Occipital lobe (tissue), 3 donors: ENCODE measurements at places on chromosomes 5 and 9. TPM values are rescaled to one million over a fixed set of nuclear protein-coding genes. Genes with fewer than 3 reads are reported as not detected.

SPARC gene
- total RNA-seq = 90.8 TPM

PDE6A gene
- not detected for total RNA-seq

DNA sequence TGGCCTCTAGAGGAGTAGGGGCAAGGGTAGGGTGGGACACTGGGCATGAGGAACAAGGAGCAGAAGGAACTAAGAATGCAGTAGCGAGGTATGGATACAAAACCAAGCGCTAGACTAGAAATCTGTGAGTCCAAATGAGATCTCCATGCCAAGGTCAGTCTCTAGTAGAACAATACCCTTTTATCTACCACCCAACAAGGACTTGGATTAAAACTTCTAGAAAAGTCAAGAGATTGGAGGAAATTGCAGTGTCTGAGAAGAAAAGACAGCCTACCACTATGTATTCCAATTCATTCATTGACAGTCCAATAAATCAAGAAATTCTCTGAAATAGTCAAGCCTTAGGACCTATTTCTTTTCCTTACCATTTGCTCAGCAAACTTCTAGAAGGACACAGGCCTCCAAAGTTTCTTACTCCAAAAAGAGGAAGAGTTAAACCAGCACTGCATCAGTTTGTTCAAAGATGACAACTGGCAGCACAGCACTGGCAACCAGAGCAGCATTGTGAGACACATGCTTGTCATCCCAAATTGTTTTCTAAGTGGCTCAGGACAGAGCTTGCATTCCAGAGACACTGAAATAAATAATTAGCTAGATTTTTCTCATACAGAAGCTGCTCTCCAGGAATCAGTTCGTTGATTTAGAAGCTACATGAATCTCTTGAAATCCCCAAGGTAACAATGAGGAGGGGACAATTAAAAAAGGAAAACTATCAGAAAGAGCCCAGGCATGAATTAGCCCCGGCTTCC lies 22.6 kb downstream of the ABCA1 start:
- no peak for DNase-seq

DNA sequence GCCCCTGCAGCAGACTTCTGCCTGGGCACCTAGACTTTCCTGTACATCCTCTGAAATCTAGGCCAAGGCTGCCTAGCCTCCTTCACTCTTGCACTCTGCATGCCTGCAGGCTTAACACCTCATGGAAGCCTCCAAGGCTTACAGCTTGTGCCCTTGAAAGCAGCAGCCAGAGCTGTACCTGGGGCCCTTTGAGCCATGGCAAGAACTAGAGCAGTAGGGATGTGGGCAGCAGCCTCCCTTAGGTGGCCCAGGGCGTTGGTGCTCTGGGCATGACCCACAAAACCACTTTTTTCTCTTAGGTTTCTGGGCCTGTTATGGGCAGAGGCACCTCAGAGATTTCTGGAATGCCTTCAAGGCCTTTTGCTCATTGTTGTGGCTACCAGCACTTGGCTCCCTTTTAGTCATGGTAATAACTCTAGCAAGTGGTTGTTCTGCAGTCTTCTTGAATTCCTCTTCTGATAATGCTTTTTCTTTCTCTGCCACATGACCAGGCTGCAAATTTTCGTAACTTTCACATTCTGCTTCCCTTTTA lies 606.2 kb downstream of the TLE4 start:
- DNase-seq = no peak

DNA sequence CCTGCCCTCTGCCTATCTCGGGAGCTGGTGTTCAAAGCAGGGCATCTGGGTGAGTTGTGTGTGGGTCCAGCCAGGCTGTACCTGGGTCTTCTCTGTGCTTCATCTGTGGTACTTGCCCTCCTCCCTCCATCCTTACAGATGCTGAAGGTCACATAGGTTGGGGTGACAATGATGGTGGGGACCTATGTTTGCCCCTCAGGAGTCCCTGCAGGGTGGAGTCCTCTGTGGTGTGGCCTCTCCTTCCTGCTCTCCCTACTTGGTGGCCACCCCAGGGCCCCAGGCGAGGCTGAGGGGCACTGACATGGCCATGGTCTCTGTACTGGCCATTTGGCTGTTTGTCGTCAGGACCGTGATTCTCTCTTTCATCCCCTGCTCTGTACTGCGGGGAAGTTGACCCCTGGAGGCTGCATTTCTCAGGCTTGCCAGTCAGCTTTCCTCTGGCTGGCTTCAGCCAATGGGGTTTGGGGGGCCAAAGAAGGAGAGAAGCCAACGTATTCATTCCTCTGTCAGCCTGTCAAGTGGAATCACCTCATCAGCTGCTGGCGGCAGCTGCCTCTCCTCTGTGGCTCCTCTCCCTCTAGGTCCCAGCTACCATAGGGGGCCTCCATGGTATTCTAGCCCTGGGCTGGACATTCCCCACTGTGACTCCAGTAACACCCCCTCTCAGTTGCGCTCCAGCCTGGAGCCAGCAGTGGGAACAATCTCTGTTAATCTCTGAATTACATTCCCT lies 4.6 kb downstream of the DCANP1 start:
- DNase-seq = no peak

DNA sequence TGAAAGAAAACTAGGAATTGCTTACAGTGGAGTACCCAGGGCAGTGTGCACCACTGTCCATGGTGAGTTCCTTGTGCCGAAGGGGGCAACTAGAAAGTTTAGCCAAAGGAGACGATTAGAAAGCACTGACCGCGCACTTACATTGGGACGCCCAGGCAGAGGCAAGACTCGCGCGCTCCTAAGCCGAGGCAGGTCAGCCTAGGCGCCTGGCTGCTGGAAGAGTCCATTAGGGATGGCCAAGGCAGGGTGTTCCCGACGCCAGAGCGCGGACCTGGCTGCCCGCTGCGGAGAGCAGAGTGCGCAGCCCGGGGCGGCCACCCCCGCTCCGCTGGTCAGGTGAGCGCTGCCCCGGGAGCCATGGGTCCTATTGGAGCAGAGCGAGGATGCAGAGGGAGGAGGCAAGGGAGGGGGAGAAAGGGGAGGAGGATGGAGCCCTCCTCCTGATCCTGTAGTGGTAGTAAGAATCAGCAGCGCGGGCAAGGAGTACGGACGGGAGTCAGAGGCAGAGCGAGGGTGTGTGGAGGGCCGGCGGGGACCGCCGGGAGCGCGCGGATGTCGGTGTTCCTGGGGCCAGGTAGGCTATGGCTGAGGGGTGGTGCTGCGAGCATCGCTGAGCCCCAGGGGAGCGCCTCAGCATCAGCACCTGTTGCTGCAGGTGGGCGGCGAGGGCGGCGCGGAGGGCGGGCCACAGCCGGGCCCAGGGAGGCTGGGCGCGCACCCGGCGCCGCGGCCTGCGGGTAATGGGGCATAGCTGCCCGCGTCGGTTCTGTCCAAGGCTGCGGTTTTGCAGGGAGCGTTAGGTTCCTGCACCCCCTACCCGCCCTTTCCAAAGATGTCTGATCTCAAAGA lies at the start of gene ADGRV1:
TSS of gene ADGRV1 (plus strand) at position 454 of the 849 bp plus-strand sequence. CDS start at position 553, 99 bp downstream.
- DNase-seq = peak; percentile 84

DNA sequence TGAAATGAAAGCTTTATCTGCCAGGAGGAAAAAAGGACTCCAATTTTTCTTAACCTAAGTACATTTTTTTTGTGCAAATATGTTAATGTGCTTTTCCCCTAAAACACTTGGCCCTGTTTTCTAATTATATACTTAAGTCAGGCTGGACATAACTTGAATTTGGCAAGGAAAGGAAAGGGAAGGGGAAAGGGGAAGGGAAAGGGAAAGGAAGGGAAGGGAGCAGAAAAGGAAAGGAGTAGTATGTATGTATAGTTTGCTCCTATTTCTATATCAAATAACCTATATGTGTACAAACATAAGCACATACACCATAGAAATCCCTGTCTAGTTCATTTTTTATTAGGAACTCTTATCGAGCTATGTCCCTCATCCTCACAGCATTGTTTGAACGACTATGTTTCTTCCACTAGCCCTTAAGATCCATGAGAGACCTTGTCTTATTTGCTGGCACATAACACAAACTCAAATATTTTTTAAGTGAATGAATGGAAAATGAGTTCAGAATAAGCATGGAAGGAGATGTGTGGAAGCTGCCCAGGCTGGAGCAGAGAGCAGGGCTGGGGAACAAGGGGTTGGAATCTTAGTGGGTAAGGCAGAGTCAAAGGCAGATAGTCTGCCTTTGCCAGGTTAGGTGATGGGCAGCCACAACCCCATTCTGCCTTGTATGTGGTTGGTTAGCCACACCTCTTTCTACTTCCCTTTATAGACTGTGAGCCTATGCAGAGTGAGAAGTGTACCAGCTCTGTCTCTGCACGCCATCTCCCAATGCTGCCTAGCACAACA lies 70.0 kb downstream of the KLHL3 start:
- DNase-seq = no peak

- DNase-seq = no peak
Measured at GRCh38 chr5:139385061-139386049, 2.3 kb upstream of the SLC23A1 start.

DNA sequence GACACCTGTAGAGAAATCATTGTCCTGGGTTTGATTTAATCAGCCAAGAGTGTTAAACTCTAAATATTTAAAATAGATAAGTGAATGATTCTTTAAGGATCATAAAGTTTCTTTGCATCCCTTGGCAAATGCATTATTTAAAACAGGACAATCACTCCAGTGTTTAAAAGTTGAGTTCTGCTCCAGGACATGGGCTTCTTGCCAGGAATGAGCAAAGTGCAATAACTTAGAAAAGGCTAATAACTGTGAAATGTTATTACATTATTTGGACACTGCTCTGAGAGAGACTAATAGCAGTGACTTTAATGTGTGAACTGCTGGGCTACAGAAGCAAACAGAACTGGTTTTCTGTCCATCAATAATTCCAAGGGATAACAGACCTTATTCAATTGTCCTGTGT lies 283.3 kb downstream of the GABRB2 start:
- DNase-seq = no peak

DNA sequence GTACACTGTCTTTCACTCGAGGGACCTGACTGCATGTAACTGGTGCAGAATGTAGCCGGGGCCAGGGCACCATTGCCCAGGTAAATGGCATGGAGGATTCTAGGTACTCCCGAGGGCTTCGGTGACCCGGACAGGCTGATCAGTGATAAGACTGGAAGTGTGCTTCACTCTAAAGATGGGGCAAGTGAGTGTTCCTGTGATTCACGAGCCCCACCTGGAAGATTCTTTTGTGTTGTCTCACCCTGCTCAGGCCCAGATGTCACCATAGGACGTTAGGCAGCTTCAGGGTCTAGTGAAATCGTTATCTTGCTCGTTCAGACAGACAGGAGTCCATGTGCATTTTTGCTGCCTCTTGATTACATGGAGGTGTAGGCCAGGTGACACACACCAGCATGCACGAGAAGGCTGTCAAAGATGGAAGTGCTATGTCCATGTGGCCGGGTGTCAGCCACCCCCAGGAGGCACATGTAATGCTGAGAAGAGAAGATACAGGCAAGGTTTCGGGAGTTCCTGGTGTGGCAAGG lies 73.9 kb downstream of the WNK2 start:
- DNase-seq = no peak

- no peak for DNase-seq
Measured at GRCh38 chr9:1102642-1102970, 52.4 kb downstream of the DMRT2 start.
